AG08395 (cell line): ENCODE measurements at places on chromosomes 2 and 18.
A peak's percentile ranks its signal among the peaks of the same experiment; 100 is the strongest.

DNA sequence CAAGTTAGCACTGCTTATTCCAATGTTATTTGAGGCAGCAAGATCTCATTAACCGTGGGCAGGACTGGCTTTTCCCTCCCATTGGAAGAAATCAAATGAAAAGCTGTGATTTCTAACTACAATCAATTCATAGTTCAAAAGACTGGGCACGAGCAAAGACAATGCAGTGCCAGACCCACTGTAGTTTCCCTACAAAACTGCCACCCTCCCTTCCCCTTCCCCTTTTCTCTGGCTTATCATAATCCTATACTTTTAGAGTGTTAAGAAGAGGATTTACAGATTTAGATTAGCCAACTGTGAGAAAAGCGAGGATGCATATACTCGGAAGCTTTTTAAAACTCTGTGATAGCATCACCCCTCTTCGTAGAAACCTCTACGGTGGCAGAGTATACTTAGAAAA lies 260.4 kb downstream of the STK39 start:
- no peak for DNase-seq

DNA sequence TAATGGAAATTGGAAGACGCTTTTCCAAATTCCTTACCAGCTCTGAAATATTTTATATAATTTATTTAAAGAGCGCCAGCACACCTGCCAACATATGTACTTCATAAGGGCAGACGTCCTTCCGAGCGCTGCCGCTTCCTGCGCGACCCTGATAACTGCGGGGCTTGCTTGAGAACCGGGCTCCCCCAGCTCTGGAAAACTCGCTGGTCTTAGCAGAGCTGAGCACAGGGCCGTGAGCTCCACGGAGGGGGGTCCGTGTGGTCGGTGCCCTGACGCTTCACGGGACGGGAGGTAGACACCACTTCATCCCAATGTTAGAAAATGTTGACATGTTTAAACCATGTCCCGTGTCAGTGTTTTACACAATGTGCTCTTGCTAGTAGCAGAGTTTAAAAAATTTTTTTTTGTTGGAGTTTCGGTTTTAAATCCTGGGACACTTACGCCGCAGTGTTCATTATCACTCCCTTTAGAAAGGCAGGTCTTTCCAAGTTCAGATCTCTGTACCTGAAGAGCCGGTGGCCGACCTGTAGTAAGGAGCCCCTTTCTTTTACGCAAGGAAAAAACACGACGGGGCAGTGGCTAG lies 1.6 kb downstream of the NFATC1 start:
- DNase-seq = no peak

- no peak for DNase-seq
Observed at GRCh38 chr2:68290901-68291300, 28.8 kb downstream of the CNRIP1 start.

DNA sequence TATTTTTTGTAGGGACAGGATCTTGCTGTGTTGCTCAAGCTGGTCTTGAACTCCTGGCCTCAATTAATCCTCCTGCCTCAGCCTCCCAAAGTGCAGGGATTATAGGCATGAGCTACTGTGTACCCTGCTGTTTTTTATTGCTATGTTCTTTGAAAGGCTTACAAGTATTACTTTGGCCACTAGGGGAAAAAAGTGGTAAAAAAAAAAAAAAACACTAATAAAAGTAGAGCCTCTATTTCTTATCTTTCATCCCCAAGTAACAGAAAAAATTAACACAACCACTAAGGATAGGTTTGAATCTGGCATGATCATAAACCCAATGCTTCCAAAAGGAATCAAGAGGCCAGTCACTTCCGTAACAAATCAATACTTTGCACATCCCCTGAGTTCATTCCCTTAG lies 11.6 kb downstream of the NOL10 start:
- DNase-seq = peak; percentile 12

DNA sequence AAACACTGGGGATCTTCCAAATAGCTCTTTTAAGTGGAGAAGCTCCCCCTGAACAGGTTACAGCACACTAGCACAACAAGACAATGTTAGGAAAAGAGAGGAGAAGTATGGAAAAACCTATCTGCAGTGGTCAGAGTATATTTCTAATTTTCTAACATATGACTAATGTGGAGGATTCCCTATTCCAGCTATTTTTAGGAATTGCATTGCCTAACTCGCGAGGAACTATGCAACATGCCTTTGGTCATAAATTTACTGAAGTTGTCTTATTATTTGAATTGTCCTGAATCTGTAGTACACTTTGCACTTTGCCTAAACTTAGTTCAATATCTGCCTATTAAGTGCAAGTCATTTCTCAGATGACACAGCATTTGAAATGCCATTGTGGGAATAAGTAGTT lies 381.4 kb downstream of the CCDC85A start:
- peak; percentile 23 for DNase-seq

DNA sequence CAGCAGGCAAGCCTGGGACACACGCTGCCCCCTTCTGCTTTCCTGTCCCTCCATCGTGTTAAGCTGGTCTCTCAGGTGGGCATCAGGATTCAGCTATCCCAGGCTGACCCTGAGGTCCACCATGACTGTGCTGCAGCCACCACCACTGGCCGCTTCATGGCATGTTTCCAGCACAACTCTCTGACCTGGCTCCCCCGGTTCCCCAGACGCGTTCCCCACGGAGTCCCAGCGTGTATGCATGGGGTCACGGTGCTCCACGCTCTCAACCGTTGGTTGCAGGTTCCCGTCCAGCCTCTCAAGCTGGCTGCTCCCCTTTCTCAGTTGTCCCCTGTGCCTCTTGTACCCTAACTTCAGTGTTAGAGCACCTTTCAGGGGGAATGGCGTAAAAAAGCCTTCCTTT lies 20.3 kb downstream of the HPCAL1 start:
- DNase-seq = no peak

- no peak for DNase-seq
Observed at GRCh38 chr2:44802777-44803424, 138.6 kb upstream of the SIX3 start.

- DNase-seq = no peak
Observed at GRCh38 chr2:234661175-234661574, 164.3 kb upstream of the ARL4C start.

- no peak for DNase-seq
Observed at GRCh38 chr2:84702941-84703340, 177.9 kb downstream of the TRABD2A start.

DNA sequence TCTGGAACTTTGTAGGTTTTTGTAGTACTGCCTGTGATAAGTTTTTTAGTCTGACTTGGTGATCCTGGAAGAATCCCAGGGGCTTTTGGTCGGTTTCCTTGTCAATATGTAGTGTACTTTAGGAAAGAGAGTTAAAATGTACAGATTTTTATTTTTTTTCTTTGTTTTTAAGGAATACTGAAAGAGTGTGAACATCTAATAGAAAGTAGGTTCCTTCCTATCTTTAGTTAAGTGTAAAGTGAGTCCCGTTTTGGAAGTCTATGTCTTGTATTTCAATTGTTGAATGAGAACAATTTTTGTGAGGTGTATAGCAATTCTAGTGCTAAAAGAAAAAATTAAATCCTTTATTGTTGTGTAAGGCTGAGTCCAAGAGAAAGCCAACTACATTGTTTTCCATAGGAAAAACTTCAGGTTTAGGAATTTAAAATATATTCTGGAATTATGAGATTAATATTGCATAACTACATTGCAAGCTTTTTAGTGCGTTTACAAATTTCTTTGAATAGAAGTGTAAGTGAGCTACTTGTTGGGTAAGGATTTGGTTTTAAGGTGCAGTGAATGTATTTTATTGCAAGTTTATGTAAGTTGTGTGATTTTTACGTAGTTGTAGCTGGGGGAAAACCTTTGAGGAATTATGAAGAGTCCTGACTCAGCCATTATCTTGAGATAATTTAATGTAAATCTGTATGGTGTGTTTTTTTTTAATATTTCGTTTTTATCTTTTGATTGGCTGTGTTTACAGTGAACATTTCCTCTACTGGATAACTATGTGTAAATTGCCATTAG lies 1.7 kb downstream of the VAPA start:
- DNase-seq = no peak

- DNase-seq = peak; percentile 8
Observed at GRCh38 chr2:188196343-188197008, 95.2 kb upstream of the GULP1 start.

DNA sequence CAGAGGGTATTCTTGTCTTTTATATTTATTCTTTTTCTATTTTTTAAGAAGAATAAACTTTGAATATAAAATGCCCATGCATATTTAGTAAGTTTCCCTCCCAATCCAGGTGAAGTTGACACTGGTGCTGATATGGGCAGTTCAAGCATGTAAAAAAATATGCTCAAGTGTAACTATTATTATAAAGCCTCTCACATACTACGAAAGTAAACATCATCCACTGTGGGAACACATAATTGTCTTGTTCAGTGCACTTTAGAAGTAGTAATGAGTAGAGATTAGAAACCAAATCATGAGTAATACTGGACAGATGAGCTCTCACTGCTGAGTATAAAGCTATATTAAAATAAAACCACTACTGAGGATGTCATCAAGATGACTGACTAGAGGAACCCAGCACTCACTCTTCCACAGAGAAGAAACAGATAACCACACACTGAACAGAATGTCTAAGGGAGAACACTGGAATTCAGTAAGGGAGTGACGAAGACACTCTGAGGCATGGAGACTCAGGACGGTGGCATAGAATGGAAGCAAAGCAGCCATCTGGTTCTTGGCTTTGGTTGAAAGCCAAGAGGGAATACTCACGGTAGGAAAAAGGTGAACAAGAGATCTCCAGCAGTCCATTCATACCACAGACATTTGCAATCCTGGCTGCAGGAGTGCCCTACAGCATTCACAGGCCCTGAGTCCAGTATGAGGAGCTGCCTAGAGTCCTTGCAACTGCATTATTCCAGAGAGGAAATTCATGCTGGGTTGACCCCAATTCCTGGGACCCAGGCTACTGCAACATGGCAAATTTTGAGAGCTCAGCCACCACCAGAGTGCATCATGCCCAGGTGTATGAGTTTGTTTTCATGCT lies 9.5 kb upstream of the FAM110C start:
- DNase-seq = no peak

GRCh38 chr18:69400253-69400975 lies at the start of gene DOK6:
TSS of gene DOK6 (plus strand) at chr18:69400888.
- DNase-seq = peak; percentile 72

DNA sequence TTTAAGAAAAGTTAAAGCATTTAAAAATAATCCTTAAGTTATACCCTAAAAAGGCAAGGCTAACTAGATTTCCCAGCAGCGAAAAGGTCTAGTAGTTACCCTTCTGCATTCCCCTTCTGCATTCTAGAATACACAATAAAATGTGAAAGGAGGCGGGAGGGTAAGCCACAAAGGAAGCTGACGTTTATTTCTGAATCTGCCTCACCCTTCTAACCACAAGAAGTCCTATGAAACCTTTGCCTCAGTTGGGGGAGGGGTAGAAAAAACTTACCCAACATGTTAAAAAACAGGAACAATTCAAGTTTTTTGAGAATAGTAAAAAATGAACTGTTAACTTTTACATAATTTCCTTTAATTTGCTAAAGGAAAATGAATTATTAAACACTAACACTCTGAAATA lies 11.3 kb downstream of the STK17B start:
- DNase-seq = peak; percentile 79

GRCh38 chr2:190378880-190379237 lies 29.3 kb upstream of the MFSD6 start:
- no peak for DNase-seq

DNA sequence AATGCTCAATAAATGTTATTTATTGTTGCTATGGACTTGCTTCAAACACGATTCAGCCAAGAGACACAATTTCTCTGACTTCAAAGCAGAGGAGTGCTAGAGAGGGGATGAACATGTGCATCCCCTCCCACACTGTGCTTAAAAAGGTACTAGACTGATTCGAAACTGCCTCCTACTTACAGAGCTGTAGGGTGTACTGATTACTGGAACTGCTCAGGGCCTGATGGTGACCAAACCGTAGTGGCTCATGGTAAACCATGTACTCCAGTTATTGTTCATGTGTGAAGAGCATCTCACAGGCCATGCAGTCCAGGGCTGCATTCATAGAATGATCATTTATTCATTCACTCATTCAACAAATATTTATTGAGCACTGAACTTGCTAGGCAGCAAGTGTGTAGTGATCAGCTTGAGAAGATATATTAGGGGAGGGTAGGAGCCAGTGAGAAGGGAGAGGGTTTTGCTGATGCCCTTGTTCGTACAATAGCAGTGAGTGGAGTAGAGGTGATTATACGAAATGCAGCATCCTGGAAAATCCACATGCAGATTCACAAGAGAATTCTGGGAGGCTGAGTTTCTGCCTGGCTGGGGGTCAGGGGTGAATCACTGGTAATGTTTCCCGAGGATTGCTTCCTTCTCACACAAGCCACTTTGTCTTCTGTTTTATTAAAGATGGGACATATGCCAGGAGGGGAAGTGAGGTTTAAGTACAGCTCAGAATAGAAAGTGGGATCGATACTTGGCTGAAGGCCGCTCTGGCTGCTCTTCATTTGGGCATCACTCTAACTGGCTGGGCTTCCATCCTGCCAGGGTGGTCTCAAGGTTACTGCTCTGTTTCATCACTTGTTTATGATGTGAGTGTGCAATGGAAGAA lies 245.4 kb downstream of the RAD51AP2 start:
- no peak for DNase-seq

DNA sequence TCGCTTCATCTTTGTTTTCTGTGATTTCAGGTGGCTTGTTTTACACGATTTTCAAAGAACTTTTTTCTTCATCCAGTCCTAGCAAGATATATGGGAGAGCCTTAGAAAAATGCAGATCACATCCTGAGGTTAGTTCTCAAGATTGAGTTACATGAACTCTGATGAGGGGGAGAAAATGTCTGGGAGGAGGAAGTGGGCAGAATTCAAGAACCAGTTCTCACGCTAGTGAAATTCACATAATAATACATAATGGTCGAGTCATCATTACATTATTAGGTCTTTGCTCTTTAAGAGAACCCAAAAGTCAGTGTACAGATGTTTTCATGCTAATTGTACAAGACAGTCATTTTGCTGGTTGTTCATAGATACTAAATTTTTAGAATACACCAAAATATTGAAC lies 7.0 kb downstream of the TIMM21 start:
- no peak for DNase-seq

DNA sequence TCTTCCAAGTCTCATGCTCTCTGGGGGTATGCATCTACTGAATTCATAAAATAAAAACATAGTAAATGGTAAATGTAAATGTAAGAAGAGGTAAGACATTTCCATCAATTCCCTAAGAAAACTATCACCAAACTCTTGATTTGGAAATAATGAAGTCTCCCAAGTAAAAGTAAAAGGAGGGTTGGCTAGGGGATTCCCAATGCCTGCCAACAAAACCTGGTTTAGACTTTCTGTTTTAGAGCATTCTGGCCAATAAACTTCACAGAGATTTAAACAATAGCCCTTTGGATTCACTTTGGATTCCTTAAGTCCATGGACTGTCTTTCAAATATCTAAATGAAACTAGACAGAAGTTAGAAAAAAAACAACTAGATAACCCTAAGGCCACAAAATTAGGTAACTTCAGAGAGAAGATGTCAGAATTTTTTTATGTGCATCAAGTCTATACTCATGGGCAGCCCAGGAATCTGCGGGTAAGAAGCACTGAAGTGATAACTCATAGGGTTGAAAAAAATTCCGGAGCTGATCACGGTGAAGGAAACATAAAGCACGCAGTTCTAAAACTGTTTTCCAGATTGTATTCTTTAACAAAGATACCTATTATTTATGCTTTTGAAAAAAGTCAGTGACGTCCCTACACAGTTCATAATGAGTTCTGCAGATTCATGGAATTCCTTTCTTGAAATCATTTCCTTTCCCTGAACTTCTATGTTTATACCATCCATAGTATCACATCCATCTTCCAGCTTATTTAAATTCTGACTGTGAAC lies 263.6 kb downstream of the AFF3 start:
- DNase-seq = no peak
